T-cell (primary cell): ENCODE measurements at places on chromosomes 6 and 20.

GRCh38 chr6:116556065-116556464 is 2.5 kb downstream of the CALHM4 start:
- H3K36me3 ChIP-seq, result no peaks in the 10 kb centered on the region
- no peaks in the 10 kb centered on the region for H3K4me1 ChIP-seq
- no peak overlapping the region for H3K27ac ChIP-seq
- no peaks in the 10 kb centered on the region for H3K27me3 ChIP-seq

GRCh38 chr6:35757456-35758123 is 18.8 kb upstream of the CLPSL2 start:
- peaks cover 39% of the 10 kb centered on the region for H3K27me3 ChIP-seq
- no peak overlapping the region for H3K4me3 ChIP-seq
- DNase-seq, result no peak
- no peak overlapping the region for H3K27ac ChIP-seq

GRCh38 chr20:37152284-37152683 is 26.8 kb upstream of the RPN2 start:
- no peak overlapping the region for H3K27ac ChIP-seq
- no peak overlapping the region for H3K4me3 ChIP-seq

GRCh38 chr6:130216620-130217019 is 6.1 kb downstream of the SAMD3 start:
- H3K27me3 ChIP-seq, result no peaks in the 10 kb centered on the region
- no peaks in the 10 kb centered on the region for H3K36me3 ChIP-seq
- H3K4me3 ChIP-seq, result no peak overlapping the region
- DNase-seq, result no peak
- H3K4me1 ChIP-seq, result peaks cover 40% of the 10 kb centered on the region

- H3K4me3 ChIP-seq, result no peak overlapping the region
- DNase-seq, result no peak
- no peak overlapping the region for H3K27ac ChIP-seq
Measured at GRCh38 chr20:21373436-21373835, 23.9 kb downstream of the NKX2-4 start.

DNA sequence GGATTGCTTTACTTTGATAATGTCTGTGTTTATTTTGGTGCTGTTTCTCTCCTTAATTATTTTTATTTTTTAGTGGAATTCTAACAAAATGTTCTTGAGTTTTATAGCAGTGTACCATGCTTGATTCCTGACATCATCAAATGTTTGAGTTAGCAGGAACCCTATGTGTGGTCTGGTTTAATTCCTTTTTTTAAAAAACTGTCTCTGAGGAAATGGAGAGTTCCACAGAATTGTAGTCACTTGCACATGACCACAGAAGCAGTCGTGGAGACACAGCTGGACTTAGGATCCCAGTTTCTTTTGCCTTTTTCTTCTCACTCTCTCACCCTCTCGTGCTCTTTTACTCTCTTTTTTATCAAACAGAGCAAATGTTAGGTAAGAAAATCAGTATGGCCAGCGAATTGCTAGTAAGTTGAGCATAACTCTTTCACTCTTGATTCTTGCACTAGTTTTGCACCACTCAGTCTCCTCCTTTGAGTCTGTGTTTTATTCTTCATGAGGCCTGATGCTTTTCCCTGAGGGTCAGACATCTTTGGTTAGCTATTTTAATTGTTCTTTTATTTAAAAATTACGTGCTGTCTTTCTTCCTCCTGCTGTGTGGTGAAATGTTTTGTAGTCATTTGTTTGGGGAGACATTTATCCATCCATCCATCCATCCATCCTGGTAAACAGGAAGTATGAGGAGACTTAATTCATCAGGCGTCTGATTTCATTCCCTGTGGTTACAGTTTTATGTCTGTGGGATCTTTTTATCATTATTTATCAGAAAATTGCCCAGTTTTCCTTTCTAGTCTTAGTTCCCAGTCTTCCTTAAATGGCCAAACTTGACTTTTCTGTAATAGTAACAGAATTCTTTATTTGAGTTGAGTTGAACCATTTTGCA is 83.0 kb downstream of the SCAF8 start:
- H3K27ac ChIP-seq, result no peak overlapping the region
- no peak overlapping the region for H3K4me3 ChIP-seq
- peaks cover 84% of the 10 kb centered on the region for H3K36me3 ChIP-seq
- H3K4me1 ChIP-seq, result no peaks in the 10 kb centered on the region
- H3K27me3 ChIP-seq, result no peaks in the 10 kb centered on the region

- no peaks in the 10 kb centered on the region for H3K36me3 ChIP-seq
- DNase-seq, result no peak
- no peak overlapping the region for H3K4me3 ChIP-seq
Measured at GRCh38 chr6:137357263-137357947, 136.8 kb downstream of the OLIG3 start.

GRCh38 chr6:53584726-53585125 is 39.8 kb upstream of the GCLC start:
- no peak overlapping the region for H3K4me3 ChIP-seq
- DNase-seq, result no peak
- no peaks in the 10 kb centered on the region for H3K27me3 ChIP-seq
- H3K27ac ChIP-seq, result no peak overlapping the region
- H3K36me3 ChIP-seq, result no peaks in the 10 kb centered on the region
- H3K4me1 ChIP-seq, result no peaks in the 10 kb centered on the region

GRCh38 chr6:24823185-24823584 is 24.5 kb upstream of the ARMH2 start:
- H3K27ac ChIP-seq, result no peak overlapping the region
- DNase-seq, result no peak
- no peaks in the 10 kb centered on the region for H3K27me3 ChIP-seq
- H3K36me3 ChIP-seq, result peaks cover 6% of the 10 kb centered on the region
- H3K4me1 ChIP-seq, result no peaks in the 10 kb centered on the region

- no peak overlapping the region for H3K4me3 ChIP-seq
- no peaks in the 10 kb centered on the region for H3K4me1 ChIP-seq
- no peaks in the 10 kb centered on the region for H3K27me3 ChIP-seq
- no peaks in the 10 kb centered on the region for H3K36me3 ChIP-seq
- no peak overlapping the region for H3K27ac ChIP-seq
Measured at GRCh38 chr6:73182021-73182607, 43.2 kb downstream of the KHDC1L start.
